ENCODE measurements at places on chromosomes 1 and 21.

- no peak for DNase-seq
These were observed 980.8 kb downstream of the PLA2G4A start for GRCh38 chr1:187809549-187809948.

DNA sequence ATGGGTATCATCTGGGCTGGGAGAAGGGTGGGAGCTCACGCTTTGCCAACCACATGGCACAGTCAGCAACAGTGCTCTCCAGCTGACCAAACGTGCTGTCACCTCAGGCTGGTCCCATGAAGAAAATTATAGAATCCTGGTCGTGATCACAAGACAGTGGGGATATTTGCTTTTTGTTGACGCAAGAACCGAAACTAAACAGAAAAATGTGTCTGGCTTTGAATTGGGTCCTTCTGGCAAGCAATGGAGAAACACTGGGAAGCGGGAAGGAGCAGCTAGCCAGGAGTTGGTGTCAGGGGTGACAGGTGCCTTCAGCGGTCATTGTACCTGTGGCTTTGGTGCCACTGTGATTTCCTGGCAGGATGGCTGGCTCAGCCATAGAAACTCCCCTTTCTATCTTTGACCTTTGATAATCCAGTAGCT lies 304.8 kb downstream of the PAPPA2 start:
- no peak for DNase-seq

DNA sequence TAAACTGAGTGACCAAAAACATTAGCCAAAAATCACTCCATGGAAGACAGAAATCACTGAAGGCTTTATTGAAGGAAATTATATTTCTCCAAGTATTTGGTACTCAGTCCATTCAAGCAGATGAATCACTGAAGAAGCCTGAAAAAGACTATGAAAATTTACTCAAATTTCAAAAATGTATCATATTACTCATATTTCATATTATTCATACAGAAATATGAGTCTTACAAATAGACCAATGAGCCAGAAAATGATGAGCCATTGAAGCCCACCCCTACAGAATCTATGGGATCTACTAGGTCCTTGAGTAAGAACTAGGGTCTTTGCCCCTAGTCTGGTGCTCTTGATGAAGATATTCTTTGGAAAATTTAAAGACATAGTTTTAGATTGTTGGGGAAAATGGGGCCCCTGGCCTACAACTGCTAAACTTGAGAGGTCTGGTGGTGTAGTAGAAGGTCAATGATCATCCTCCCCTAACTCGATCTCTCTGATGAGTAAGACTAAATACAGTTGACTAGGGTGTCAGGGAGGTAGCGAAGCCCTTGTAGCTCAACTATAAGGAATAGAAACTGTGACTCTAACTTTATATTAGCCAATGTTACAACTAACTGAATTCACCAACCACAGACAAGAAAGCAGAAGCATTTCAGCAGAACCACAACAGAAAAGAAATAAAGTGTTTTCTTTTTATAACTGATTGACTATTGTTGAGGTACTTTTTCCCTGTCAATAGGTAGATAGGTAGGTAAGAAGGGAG lies 81.0 kb downstream of the NOTCH2 start:
- DNase-seq: no peak

- no peak for DNase-seq
These were observed 29.3 kb downstream of the ZNF648 start for GRCh38 chr1:182032251-182032650.

DNA sequence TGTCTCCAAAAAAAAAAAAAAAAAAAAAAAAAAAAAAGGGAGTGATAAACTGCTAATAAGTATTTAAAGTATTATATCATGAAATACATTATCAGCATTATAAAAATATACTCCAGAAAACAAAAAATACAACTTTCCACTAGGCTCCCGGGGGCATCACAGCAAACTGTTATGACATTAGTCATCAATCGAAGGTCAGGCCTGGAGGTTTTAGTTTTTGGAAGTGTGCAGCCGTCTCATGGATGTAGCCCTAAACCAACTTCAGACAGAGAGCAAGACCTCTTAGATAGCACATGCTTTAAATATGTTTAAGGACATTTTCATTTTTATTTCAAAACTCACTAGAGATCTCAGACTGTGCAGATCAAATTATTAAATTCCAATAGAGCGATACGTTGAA lies 106.3 kb downstream of the RERE start:
- no peak for DNase-seq

GRCh38 chr1:116915086-116915661 lies 5.5 kb downstream of the PTGFRN start:
- DNase-seq: no peak

GRCh38 chr1:48572646-48573258 lies 100.7 kb upstream of the SPATA6 start:
- peak; percentile 74 for DNase-seq

- no peak for DNase-seq
These were observed 6.4 kb downstream of the SNRPE start for GRCh38 chr1:203867802-203868201.

- DNase-seq: no peak
These were observed 21.0 kb downstream of the HSPA13 start for GRCh38 chr21:14361958-14362357.

DNA sequence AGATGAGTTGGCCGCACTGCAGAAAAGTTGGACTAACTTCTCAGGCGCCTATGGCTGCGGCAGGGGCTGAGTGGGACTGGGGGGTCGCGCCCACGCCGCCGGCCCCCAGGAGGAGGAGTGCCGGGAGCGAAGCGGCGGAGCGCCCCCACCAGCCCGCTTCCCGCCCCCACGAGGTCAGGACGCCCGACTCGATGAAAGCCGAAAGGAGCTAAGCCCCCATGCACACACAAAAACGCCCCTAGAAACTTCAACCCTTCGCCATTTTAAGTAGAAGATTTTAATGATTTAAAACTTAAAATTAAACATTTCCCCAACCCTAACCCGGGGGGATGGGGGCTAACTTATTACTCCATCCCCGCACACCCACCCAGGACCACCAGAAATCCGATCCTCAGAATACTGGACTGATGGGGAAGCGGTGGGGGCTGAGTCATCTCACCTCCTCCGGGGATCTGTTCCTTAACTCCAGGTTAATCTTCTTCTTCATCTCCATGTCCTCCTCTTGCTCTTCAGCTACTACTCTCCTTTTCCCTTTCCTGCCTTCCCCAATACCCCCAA lies 539 bp downstream of the ANP32E start:
- no peak for DNase-seq

DNA sequence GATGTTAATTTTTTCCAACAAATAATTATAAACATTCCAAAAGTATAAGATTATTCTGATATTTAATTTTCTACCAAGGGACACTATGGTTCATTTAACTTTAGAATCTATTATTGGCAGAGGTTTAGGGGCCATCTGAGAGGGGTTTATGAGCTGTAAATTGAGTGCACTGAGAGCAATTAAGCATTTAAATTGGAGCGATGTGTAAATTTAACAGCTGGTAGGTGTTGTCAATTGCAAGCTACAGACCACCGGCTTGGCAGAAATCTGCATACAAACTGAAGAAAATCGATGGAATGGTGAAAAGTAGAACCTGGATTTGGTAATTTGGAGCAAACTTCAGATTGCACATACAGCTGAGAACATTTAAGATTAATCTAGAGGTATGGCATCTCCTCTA lies 55.8 kb upstream of the MTF2 start:
- DNase-seq: peak; percentile 93

DNA sequence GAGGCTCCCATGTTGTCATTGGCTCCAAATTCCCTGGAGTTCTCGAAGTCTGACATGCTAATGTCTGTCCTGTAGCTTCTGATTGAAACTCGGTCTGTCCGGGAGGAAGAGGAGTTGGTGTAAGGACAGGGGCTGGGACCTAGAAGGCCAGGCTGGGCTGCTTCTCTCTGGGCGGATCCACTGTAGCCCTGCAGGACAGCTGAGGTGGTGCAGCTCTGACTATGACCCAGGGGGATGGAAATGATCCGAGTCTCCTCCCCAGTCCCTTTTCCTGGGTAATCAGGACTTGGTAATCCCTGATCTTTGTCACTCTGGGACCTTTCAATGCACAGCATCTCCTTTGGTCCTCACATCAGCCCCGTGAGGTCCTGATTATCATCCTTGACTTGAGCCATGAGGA lies 10.0 kb upstream of the FCMR start:
- DNase-seq: no peak

DNA sequence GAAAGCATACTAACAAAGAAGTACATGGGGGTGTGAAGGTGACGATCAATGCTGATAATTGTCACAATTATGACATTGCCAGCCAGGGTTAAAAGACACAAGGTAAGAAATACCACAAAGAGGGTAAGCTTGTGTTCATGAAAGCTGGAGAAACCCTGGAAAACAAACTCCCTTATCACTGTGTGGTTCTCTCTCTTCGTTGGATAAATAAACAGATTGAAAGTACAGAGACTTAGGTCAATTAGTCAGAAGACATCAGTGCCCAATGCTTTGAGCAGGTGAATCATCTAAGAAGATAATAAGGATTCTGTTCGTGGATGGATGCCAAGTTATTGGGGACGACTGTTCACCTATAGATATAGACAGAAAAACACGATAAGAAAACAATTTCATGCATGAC lies 22.4 kb upstream of the FCER1A start:
- no peak for DNase-seq

- peak; percentile 13 for DNase-seq
These were observed 50.1 kb downstream of the HUNK start for GRCh38 chr21:31922881-31923280.

GRCh38 chr1:39846796-39847195 lies 36.5 kb downstream of the TRIT1 start:
- DNase-seq: peak; percentile 96

- DNase-seq: no peak
These were observed 45.8 kb upstream of the DMRTB1 start for GRCh38 chr1:53413175-53414001.

DNA sequence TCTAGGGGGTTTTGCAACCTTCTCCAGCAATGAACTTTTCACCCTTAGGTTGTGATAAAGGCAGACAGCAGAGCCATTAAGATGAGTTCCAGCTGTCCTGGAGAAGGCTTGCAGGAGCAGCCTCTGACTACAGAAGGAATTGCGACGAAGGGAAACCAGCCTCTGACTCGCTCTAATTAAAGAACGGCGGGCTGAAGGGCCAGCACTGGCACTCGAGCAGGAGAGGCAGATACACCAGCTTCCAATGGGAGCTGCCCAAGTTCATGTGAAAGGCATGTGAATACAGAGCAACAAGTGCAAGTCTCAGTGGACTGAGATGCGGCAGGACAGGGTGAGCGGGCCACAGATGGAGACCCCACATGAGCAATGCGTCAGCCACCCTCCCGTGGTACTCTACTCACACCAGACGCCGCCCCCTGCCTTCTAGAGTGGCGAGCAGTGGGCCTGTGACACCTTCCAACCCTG lies 15.7 kb downstream of the RCC2 start:
- DNase-seq: no peak

GRCh38 chr1:113721010-113721409 lies 38.3 kb downstream of the PHTF1 start:
- DNase-seq: no peak

GRCh38 chr1:54120698-54121481 lies 31.9 kb downstream of the CDCP2 start:
- no peak for DNase-seq

DNA sequence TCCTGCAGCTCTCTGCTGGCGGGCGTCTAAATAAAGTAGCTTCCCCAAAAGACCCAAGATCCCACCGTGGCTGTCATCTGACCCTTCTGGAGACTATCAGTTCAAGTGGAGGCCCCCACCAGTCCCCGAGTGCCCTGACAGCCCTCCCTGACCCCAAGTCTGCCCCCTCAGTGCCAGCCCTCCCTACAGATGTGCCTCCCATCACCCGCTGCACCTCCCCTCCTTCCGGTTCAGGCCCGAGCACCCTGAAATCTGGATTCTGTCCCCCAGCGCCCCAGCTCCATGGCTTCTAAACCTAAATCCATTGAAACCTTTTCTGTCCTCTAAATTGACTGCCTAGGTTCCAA lies 595 bp downstream of the IL10RB start:
- no peak for DNase-seq

- DNase-seq: no peak
These were observed 7.2 kb downstream of the TRIT1 start for GRCh38 chr1:39876144-39876543.

DNA sequence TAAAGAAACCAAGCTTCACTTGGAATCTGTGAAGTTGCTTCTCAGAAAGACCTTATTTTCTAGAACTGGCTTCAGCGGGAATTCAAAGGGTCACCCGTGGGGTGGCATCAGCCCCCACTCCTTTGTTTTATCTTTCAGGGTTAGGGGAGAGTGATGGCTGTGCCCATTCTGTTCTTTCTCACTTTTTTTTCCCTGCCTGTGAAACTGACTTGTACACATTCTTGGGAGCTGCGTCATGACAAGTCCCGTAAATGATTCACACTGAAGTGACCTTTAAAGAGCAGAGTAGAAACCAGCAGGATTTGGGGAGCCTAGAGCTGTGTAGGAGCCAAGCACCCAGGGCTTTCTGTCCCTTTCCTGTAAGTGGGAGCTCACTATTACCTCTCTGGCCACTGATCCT lies 43.8 kb downstream of the SLC44A3 start:
- no peak for DNase-seq

GRCh38 chr1:2480236-2480985 lies 4.3 kb downstream of the PLCH2 start:
- DNase-seq: no peak

DNA sequence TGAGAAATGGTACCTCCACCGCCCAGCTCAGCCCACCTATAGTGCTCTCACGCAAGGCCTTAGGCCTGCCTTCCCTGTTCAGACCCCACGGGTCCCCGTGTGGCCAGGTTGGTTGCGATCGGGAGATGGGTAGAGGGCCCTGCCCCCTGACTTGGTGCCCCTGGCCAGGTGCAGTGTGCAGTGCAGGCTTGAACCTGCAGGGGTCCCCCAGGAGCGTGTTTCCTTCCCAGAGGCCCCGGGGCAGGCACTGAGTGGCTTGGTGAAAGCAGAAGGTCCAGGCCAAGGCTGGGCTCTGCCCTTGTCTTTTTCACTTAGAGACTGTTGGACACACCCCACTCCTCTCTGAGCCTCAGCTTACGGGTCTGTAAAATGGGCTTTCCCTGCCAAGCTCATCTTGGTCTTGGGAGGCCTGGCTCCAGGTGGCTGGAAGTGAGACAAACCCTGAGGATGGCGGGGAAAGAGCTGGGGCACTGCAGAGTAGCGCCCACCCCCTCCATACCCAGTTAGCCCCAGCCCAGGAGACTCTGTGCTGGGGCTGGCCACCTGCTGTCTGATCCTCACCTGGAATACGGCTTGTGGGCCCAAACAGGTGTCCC lies 9.3 kb upstream of the HES5 start:
- DNase-seq: no peak

DNA sequence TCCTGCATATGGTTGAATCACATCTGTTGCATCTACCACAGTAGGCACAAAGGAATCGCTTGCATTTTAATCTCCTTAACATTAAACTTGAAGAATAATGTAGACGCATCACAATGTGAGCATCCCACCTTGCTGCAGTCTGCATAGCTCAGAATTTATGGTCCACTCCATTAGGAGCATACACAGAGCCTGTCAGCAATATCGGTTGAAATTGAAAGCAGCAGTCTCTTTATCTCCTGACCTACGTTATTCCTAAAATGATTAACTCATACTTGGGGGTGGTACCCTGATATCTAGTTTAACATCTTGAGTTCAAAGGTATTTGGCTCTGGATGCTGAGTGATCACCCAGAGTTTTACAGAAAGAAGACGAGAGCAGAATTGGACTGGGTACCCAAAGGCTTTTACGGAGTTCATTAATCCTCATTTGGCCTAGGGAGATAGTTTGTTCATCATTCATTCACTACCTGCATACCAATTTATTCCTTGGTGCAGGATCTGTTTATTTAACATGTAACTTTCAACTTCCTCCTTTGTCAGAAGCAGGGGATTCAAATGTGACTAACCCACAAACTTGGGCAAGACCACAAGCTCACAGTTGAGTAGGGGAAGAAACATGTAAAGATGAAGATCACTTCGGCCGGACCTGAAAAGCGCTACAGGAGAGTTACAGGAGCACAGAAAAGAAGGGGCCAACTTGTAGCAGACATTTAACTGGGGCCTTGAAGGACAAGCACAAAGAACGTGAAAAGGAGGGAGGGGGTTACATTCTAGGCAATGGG lies 187.9 kb downstream of the DAB1 start:
- DNase-seq: no peak

Measured in NCI-H1694 (cell line).